Mucosa of descending colon (tissue), 3 donors: ENCODE measurements at places on chromosomes 2 and 18. TPM values are rescaled to one million over a fixed set of nuclear protein-coding genes. Genes with fewer than 3 reads are reported as not detected.
A peak's percentile ranks its signal among the peaks of the same experiment; 100 is the strongest.

The OTOF gene
- not detected for total RNA-seq

The DOCK10 gene
- total RNA-seq, result 14.7 TPM

The GCKR gene
- not detected for total RNA-seq

DNA sequence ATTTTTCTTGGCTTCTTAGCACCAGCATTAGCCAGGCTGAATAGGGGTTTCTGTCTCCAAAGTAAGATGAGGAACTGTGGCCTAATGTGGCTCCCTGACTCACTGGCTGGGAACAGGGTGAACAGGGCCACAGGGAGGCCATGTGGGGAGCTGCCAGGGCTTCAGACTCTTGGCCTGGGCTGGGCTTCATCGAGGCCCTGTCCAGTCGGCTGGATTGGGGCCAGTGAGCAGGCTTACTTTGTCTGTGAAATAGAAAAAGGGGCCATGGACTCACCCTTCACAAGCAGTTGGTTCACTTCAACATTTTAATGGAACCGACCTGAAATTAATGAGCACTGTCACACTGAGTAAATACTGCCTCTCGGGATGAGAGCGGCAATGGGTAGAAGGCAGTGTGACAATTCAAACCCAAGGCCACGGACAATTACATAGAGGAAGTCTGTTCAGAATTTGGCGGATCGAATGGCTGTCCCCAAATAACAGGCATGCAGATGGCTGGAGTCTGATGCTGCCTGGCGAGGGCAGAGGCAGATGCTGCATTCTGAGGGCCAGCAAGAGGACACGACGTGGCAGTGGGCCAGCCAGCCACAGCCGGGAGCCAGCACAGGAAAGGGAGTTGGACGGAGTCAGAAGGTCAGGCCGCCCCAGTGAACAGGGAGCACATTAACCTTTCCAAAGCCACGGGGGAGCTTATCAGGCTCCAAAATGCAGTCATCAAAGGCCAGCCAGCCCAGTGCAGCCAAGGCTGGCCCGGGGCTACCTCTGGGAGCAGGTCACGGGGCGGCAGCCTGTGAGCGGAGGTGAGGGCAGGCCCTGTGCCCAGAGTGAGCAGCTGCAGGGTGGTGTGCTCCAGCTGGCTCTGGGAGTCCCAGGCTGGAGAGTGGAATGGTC, 146.6 kb upstream of the REV1 start:
- peak; percentile 23 for DNase-seq

- no peak for DNase-seq
Observed at GRCh38 chr2:215260097-215260677, 51.7 kb upstream of the ATIC start.

- DNase-seq, result peak; percentile 90
Observed at GRCh38 chr2:112749755-112750559, 14.5 kb downstream of the CKAP2L start.

GRCh38 chr2:224410946-224411561, 9.1 kb upstream of the FAM124B start:
- DNase-seq, result no peak

GRCh38 chr2:99653433-99653832, 163.6 kb upstream of the REV1 start:
- DNase-seq, result no peak

DNA sequence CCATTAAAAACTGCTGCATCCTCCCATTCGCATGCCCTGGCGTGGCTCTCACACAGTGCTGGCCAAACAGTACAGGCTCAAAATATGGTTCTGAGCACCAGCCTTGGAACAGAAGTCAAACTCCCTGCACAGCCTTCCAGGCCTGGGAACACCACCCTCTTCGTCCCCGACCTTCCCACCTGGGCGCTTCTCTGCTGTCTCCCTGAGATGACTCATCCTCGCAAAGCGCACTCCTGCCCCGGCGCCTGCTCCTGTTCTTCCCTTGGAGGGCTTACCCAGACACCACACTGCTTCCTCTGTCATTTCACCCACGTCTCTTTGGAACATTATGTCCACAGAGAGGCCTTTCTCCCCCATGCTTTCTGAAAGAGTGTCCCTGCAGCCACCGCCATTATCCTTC, 172.7 kb downstream of the L3MBTL4 start:
- DNase-seq, result no peak

- DNase-seq, result no peak
Observed at GRCh38 chr2:33494155-33494779, 17.8 kb downstream of the RASGRP3 start.

DNA sequence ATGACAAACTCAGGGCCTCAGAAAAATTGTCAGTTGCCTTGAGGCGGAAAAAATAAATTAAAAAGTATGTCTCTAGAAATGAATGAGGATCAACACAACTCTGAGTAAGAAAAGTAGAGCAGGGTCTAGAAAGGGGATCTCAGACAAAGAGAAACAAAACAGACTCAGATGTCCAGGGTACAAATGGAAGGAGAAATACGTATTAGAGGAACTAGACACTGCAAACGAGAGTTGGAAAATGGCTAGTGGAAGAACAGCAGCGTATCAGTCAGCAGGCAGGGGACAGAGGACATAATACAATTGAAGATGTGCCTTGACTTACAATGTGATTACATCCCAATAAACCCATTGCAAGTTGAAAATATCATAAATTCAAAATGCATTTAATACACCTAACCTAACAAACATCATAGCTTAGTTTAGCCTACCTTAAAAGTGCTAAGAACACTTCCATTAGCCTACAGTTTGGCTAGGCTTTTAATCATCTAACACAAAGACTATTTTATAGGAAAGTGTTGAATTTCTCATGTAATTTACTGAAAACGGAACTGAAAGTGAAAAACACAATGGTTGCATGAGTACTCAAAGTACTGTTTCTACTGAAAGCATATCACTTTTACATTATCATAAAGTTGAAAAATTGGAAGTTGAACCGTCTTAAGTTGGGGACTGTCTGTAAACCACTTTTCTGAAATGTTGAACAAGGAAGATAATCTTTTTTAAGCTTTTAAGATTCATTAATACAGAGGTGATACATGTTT, 182.8 kb downstream of the NBAS start:
- DNase-seq, result no peak

DNA sequence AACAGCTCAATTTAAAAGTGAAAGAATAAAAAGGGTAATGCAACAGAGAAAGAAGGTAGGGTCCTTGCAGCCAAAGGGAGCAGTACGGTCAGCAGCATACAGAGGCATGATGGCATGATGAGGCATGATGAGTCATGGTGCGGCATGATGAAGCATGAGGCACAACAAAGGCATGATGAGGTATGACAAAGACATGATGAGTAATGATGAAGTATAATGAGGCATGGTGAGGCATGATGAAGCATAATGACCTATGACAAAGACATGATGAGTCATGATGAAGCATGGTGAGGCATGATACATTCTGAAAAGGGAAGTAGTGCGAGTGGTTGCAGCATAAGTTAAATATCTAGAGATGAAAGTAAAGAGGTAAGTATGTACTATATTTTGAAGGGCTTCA, 673.2 kb downstream of the TMEM182 start:
- no peak for DNase-seq

- DNase-seq, result no peak
Observed at GRCh38 chr2:8289111-8289510, 392.7 kb upstream of the ID2 start.

GRCh38 chr18:71352618-71353017, 1063.8 kb downstream of the SOCS6 start:
- no peak for DNase-seq

GRCh38 chr2:98020992-98021713, 25.4 kb upstream of the TMEM131 start:
- peak; percentile 79 for DNase-seq

GRCh38 chr18:49094136-49094535, 143.4 kb upstream of the SMAD7 start:
- DNase-seq, result no peak

- no peak for DNase-seq
Observed at GRCh38 chr18:57776767-57777166, 26.3 kb downstream of the ATP8B1 start.

- DNase-seq, result no peak
Observed at GRCh38 chr2:128250229-128251025, 68.2 kb downstream of the HS6ST1 start.

GRCh38 chr2:215843579-215843978, 169.8 kb downstream of the MREG start:
- no peak for DNase-seq
